ENCODE measurements at places on chromosomes 12 and 14.
A peak's percentile ranks its signal among the peaks of the same experiment; 100 is the strongest.

- DNase-seq, result no peak
Observed at GRCh38 chr12:66500091-66500490, 178.8 kb downstream of the GRIP1 start.

DNA sequence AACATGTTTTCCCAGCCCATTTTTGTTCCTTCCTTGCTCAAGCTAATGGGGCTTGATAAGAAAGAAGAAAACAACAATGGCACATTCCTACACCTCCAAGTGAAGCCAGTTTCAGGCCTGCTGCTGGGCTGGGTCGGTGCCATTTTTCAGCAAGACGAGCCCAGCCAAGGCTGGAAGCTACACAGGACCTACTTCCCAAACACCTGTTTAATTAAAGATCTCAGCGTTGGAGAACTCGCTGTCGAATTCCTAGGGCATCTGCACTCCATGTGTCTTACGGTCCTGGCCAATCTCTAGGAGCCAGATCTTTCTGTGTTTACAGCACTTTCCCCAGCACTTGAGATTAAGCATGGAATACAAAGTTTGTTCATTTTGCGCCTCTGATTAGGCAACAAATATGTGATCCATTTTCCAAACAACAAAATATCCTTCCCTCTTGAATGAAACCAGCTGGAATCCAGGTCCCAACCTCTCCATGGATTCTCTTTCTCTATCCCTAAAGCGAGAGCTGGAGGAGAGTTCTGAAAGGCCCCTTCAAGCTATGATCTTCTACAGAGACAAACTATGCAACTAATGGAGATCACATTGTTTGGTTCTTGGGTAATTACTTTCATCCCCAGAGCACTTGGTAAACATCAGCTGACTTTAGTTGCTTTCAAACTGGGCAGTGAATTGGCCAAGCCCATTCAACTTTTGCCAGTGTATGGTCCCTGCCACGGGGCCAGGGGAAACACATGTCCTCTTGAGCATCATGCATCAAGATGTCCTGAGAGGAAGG is 34.3 kb upstream of the TC2N start:
- DNase-seq, result no peak

- peak; percentile 88 for DNase-seq
Observed at GRCh38 chr14:55398679-55399078, 13.0 kb downstream of the ATG14 start.

DNA sequence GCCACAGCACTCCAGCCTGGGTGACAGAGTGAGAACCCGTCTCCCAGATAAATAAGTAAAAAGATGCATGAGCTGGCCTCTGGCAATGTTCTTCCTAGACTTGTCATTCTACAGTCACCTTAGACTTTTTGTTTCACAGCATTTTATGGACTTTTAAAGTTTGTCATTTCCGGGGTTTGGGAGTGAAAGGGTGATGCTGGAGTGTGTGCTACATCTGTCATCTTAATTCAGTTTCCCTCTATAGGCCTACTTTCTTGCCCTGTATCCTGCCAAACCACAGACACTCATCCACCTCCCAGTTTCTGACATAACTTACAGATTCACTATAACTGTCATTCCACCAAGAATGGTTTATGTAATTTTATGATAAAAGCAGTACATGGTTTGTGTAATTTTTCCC is 166.7 kb upstream of the PARP11 start:
- DNase-seq, result no peak

DNA sequence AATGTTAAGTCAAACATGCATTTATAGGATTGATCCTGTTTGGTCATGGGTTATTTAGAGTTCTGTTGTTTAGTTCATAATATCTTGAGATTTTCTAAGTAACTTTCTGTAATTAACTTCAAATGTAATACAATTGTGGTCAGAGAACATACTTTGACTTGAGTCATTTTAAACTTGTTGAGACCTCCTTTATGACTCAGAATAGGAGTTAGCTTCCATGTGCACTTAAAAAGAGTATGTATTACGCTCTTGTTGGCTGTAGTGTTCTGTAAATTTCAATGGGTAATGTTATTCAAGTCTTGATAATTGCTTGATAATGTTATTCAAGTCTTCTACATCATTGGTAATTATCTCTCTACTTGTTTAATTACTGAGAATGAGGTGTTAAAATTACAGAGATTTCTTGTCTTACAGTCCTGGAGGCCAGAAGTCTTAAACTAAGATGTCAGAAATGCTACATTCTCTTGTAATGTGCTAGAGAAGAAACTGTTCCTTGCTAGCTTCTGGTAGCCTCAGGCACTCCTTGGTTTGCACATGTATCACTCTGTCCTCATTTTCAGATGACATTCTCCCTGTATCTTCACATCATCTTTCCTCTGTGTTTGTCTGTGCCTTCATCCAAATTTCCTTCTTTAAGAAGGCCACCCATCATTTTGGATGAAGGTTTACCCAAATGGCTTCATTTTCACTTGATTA is 197.3 kb downstream of the TMTC3 start:
- peak; percentile 34 for DNase-seq

DNA sequence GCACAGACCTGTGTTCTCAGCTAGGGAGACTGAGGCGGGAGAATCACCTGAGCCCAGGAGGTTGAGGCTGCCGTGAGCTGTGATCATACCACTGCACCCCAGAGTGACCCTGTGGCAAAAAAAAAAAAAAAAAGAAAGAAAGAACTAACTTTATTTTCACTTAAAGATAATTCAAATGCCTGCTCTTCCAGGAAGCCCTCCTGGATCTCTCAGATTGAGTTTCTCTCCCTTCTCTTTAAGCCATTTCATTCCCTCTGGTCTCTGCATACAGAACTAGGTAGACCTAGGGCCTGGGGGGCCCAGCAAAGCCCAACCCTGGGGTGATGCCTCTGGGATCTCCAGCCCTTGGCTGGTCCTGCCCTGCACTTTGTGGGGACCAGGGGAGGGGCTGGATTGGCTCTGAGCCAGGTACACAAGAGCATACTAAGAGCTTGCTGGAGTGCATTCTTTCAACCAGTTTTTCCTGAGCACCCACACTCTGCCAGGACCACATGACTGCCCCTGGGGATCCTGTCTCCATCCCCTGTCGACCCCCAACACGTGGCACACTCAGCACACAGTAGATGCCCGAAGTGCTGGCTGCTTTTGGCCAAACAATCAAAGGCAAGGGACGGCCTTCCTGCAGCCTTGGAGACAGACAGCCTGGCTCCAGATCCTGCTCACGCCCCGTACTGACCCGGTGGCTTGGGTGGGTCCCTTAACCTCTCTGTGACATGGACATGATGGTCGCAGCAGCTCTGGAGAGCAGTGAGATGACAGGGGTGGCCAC is 52.7 kb downstream of the CYP46A1 start:
- DNase-seq, result no peak

DNA sequence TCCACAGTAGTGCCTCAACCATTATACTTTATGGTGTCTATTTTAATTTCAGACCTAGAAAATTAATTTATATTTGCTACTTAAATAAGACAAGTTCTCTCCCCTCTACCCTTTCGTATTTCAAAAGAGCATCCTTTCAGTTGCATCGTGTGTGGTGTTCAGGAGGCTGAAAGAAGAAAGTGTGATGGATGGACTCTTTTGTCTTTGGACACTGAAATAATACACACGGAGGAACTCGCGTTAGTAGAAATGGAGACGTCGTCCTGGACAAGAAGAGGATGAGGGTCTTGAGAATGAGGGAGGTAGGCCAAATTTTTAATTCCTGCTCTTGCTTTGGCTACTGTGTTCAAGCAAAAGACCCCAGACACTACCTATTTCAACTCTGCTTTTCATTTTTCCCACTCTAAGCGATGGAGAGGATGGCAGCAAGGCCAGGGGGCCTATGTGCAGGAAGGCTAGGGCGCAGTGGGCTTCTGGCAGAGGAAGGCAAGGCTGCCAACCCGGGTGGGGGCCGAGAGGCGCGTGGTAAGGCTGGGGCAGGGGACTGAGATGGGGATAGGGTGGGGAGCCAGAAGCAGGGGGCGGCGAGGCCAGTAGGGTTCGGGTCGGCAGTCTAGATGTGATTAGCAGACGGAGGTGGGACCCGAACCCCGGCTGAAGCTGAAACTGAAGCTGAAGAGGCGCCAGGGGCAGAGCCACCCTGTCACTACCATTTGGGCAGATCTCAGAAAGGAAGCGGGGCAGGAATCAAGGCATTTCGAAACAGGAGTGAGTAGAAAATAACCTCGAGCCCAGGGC is 722 bp downstream of the TMED8 start:
- DNase-seq, result no peak

DNA sequence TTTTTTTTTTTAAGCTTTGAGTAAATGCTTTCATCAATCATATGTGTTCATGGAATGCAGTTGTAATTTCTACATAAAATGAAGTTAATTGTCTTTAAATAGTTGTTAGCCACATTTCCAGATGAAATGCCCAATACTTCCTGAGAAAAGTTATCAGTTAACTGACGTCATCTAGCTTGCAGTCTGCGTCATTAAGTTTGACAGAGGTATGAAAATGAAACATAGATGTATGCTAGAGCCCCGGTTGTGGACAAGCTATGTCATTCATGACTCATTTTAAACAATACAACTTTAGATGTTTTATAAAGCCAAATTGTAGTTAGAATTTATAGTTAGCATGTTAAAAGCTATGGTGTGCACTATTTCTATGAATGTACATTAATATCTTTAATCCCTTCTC is 90.7 kb downstream of the PLEKHA5 start:
- DNase-seq, result peak; percentile 15

GRCh38 chr14:65242732-65243134 is 140.4 kb upstream of the MAX start:
- DNase-seq, result no peak

- DNase-seq, result no peak
Observed at GRCh38 chr12:68639396-68639767, 28.7 kb downstream of the RAP1B start.

GRCh38 chr12:103852498-103852997 is 11.5 kb upstream of the NT5DC3 start:
- no peak for DNase-seq

GRCh38 chr12:24045816-24046257 is 96.4 kb upstream of the SOX5 start:
- no peak for DNase-seq

- no peak for DNase-seq
Observed at GRCh38 chr14:49972131-49972671, 79.3 kb downstream of the ARF6 start.

- peak; percentile 60 for DNase-seq
Observed at GRCh38 chr12:78928200-78929074, 63.9 kb downstream of the SYT1 start.

GRCh38 chr12:68510397-68510796 is 100.3 kb upstream of the RAP1B start:
- DNase-seq, result peak; percentile 12

DNA sequence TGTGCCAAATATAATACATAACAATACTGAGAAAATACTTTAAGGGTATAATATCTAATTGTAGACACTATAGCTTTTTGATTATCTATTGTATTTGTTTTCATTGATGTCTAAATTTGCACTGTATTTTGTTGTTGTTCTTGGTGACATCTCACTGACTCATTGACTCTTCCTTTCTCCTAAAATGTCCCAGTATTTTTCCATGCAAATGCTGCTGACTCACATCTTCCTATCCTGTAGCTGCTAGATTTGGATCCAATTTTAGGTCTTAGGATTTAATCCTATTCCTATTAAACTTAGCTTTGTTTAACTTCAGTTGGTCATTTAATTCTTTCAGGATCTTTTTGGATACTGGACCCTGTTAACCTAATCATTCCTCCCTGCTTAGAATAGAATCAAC is 148.5 kb downstream of the TMTC2 start:
- no peak for DNase-seq

DNA sequence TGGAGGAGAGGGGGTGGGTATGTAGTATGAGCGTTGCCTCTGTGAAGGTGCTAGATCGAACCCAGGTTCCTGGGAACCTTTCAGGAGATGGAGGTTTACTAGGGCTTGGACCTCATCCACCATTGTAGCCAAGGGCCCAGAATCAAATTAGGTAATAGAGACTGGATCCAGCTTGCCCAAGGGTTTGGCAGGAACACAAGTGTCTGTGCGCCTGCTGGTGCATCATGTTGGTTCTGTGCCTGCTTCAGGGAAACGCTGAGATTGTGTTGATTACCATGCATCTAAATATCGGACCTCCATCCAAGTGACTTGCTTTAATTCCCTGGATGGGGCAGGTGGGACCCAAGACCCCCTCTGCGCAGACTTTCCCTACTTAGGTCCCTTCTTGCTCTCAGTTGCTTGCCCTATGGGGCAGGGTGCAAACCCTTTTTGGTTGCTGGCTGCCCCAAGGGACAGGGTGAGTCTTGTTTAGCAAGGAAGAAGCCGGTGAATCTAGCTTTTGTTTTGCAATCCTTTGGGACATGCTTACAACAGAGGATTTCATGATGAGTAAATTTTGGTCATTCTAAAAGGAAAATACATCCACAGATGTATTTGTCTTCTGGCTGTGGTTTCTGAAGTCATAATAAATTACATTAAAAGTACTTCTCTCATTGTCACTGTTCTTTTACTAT is 189.8 kb upstream of the PRICKLE1 start:
- no peak for DNase-seq

DNA sequence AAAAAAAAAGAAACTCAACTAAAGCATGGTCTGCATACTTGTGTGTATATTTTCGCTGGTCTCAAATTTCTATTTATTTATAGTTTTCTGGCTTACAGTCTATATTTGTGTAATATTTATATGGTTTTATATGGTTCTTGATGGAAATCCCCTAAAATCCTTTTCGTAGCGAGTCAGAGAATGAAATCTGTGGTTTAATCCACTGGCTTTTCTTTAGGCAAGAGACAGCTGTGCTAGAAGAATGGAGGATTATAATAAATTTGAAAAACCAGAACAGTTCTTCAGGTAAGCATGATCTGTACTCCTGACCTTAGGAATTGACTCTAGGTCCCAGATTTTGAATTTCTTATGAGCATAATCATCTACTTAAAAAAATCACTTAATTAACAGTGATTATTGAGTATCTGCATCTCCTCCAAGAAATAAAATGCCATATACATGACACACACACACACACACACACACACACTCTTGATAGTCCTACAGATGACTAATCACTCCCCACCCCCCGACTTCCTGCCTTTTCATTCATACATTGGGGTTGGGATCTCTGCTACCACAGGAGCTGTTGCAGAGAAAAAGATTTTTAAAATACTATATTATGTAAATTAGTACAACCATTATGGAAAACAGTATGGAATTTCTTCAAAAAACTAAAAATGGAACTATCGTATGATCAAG is 113.4 kb downstream of the CRADD start:
- DNase-seq, result peak; percentile 82

GRCh38 chr12:122517877-122518276 is 8.9 kb downstream of the RSRC2 start:
- DNase-seq, result no peak

DNA sequence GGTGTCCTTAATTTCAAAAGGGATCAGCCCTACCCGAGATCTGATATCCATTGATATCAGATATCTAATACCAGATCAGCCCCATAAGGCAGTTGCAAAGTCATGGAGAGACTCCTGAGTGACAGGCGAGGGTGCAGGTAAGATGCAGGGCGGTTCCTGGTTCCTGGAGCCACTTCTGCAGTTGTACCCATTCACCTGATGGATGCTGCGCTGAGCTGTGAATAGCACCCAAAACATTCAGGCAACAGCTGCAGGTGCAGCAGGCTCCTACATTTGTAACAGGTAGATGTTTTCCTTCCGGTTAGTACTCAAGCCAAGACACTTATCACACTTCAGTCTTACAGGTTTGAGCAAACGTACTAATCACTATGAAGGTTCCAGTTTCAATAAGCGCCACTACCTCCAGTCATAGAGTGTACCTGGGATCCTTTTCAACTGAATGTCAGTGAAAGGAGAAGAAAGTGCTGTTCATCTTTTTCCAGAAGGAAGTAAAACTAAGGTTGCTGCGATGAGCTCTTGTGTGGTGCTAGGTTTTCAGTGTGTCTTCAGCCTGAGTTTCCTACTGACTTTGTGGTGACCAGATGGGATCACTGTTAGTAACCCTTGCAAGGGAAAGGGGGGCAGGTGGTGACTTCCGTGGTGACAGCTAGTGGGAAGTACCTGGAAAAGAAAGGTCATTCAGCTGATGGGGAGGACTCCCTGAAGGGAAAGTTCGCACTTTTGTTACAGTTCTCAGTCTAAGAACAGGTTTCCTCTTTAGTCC is 1.9 kb downstream of the ATP6V0A2 start:
- DNase-seq, result no peak

Measured in RWPE1 (cell line).